ENCODE measurements at places on chromosomes 4 and X.

- peak; percentile 33 for DNase-seq
These were observed 22.0 kb downstream of the DYNLT3 start for GRCh38 chrX:37825215-37825842.

- no peak for DNase-seq
These were observed 18.2 kb downstream of the MRFAP1 start for GRCh38 chr4:6658597-6659075.

GRCh38 chr4:45350438-45350837, 624.1 kb upstream of the GNPDA2 start:
- DNase-seq, result peak; percentile 2

DNA sequence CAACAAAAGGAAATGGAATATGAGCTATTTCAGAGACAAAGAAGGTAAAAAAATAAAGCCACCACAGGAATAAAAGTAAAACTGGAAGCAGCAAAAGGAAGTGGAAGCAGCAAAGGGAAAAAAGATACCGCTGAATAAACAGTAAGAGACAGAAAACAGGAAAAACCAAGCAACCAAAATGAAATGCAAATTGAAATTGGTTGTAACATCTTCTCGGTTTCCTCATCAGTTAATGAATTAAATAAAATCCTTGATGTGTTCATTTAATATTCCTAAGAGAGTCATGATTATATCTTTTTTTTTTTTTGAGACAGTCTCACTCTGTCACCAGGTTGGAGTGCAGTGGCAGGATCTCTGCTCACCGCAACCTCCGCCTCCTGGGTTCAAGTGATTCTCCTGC, 132.8 kb downstream of the DLG3 start:
- DNase-seq, result no peak

- no peak for DNase-seq
These were observed 28.3 kb upstream of the MSANTD1 start for GRCh38 chr4:3220476-3221183.

GRCh38 chr4:54001668-54002365, 62.6 kb downstream of the CHIC2 start:
- DNase-seq, result no peak

DNA sequence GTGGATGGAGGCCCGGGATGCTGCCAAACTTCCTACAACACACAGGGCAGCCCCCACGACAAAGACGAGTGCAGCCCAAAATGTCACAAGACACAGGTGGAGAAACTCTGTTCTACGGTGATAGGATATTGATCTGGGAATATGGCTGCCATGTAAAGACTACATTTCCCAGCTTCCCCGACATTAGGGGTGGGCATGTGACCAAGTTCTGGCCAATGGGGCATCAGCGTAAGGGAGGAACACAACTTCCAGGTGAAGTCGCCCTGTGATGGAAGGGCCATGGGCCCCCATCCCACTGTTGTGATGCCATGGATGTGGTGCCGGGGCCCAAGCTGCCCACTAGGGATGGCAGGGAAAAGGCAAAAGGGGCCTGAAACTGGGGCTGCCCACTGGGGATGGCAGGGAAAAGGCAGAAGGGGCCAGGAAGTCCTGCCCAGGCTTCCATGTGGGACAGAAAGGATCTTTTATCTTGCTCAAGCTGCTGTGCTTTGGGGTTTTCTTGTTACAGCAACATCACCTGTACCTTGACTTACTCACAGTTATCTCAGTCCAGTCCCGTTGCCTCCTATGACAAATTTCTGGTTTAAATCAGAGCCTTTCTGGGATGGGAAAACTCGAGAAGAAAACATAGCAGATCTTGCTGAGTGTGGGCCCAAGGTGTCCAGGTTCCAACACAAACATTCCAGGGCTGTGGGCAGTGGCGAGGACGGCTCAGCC, 9.7 kb upstream of the ADRA2C start:
- DNase-seq, result peak; percentile 31

- DNase-seq, result no peak
These were observed 241.2 kb downstream of the ARHGAP24 start for GRCh38 chr4:85715991-85716737.

GRCh38 chr4:116881077-116881476, 204.3 kb downstream of the TRAM1L1 start:
- no peak for DNase-seq

DNA sequence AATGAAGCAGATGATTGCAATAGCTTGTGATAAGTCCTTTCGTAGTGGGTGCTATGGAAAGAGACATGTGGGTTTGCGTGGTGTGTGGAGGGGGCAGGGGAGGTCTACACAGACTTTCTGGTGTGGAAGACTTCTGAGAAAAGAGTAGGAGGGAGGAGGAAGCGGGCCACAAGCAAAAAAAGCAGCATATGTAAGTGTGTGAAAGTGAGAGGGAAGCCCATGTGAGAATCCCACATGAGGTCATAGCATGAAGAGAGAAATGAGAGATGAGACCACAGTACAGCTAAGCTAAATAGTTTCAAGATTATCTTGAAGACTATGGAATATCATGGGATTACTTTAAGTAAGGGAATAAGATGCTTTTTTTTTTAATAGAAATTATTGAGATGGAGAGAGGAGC, 2039.9 kb upstream of the TENM3 start:
- DNase-seq, result no peak

DNA sequence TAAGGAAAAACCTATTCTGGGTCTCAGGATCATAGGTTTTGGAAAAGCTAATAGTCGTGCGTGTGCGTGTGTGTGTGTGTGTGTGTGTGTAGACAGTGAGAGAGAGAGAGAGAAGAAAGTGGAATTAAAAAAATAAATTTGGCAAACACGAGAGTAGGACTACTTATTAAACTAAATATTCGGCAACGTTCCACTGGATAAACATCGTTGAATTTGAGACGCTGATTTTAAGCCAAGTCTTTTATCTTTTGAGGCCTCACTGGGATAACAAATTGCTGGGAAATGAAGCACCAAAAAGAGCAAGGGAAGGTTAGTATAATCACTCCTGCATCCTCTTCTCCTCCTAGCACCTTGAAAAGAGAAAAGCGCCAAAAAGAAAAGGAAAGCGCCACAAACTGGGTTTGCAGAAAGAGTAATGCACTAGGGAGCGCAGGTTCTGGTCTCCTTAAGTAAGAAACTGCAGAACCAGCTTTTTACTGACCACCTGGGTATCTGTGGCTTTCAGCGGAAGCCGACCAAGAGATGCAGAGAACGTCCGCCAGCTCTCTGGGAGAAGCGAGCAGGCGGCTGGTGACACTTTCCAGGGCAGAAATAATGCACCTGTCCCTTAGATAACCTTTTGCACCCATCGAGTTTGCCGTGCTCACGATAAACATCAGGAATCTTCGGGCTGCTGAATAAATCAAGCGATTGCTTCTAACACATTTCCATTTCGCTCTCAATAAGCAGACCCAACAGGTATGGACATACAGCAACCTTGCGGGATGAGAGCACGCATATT, 3.4 kb downstream of the ATOH1 start:
- no peak for DNase-seq

DNA sequence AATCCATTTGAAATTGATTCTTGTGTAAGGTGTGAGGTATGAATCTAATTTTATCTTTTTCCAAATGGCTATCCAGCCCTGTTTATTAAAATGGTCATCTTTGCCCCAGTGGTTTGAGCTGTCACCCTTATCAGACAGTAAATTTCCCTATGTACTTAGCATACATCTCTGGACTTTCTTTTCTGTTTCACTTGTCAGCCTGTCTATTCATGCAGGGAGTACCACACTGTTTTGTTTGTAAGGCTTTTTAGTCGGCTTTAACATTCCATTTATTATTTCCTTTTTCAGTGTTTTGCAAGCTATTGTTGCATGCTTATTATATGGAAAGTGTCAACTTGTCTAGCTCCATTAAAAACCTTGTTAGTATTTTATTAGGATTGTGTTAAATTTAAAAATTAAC, 155.8 kb downstream of the STAG2 start:
- DNase-seq, result no peak

DNA sequence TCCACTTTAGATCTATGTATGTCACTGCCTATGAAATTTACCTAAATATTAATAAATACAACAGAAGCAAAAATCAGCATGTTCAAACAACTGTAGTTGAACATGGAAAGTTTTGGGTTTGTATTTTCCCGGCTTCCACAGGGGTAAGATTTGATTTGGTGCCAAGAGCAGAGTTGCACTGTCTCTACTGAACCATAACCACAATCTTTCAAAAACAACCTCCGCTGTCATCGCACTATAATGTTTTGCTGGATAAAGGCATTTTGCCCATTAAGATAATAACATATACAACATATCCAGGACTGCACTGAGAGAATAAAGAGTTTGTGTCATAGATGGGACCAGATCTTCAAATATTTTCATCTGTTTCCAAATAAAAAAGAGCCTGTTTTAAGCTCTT, 94.9 kb downstream of the TENM3 start:
- no peak for DNase-seq

GRCh38 chr4:37892641-37893040, 1.8 kb downstream of the TBC1D1 start:
- no peak for DNase-seq

GRCh38 chrX:22314692-22315091, 42.0 kb downstream of the CBLL2 start:
- peak; percentile 40 for DNase-seq

DNA sequence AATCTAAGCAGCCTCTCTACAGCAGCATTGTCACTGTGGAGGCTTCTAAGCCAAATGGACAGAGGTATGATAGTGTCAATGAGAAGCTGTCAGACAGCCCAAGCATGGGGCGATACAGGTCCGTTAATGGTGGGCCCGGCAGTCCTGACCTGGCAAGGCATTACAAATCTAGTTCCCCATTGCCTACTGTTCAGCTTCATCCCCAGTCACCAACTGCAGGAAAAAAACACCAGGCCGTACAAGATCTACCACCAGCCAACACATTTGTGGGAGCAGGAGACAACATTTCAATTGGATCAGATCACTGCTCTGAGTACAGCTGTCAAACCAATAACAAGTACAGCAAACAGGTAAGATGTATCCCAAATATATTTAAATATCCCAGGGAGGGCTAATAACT, 4.1 kb downstream of the PCDH7 start:
- no peak for DNase-seq

GRCh38 chr4:90648311-90648710, 521.1 kb downstream of the CCSER1 start:
- no peak for DNase-seq

- no peak for DNase-seq
These were observed 62.2 kb upstream of the TNIP3 start for GRCh38 chr4:121226362-121226761.

DNA sequence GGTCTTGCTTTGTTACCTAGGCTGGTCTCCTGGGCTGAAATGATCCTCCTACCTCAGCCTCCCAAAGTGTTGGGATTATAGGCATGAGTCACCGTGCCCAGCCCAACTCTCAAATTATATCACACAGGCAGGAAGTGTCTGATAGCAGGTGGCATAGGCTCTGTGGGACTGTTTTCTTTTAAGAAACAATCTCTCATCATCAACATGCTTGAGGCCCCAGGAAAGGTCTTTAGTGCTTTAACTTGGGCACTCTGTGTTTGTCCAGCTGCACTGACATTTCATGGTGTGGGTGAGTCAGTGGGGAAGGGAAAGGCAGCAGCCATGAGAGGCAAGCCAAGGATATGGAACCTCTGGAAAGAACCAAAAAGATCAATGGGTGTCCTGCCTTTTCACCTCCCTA, 88.1 kb upstream of the TSPAN5 start:
- DNase-seq, result no peak

Measured in COLO829 (cell line).